Stimulated activated naive CD4-positive, alpha-beta T cell treated with Interleukin-2 at 50 U/mL for 16 hours (primary cell): ENCODE measurements at places on chromosomes 12 and 14.
A peak's percentile ranks its signal among the peaks of the same experiment; 100 is the strongest.

GRCh38 chr12:51821440-51822260 lies 26.9 kb downstream of the FIGNL2 start:
- DNase-seq, result peak; percentile 37

- no peak for DNase-seq
These were observed 22.0 kb upstream of the SEL1L start for GRCh38 chr14:81555684-81556083.

DNA sequence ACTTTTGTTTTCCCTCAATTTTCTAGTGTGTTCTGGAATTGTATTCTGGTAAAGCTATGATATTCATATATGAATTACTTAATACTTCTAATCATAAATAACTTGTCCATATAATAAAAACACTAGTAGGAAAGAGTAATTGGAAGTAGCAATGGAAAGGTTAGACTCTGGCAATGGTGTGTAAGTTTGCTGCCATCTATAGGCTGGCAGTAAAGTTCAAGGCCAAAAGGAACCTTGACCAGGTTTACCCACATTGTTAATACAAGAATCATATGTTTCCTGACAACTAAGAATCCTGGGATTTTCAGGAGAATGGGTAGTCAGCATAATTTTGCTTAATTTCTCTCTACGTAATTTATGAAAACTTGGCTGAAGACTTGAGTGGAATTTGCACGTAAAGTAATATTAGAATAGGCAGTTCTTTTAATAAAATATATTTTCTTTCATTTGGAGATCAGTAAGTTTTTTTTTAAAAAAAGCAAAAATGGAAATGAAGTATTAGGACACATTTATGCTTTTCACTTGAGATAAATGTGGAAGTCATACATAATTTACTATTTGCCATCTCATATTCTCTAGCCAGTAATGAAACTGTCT lies 926.7 kb downstream of the GALC start:
- no peak for DNase-seq

GRCh38 chr12:12428047-12428446 lies 71.2 kb downstream of the BORCS5 start:
- DNase-seq, result no peak

DNA sequence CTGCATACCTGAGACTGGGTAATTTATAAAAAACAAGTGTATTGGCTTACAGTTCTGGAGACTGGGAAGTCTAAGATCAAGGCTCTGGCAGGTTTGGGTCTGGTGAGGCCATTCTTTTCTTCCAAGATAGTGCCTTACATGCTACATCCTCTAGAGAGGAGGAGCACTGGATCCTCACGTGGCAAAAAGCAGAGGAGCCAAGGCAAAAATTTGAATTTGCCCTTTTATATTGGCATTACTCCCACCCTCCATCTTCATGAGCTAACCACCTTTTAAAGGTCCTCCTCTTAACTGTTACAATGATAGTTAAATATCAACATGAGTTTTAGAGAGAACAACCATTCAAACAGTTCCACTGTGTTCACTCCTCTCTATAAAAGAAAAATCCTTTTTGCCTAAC lies 286.3 kb upstream of the SEL1L start:
- no peak for DNase-seq

DNA sequence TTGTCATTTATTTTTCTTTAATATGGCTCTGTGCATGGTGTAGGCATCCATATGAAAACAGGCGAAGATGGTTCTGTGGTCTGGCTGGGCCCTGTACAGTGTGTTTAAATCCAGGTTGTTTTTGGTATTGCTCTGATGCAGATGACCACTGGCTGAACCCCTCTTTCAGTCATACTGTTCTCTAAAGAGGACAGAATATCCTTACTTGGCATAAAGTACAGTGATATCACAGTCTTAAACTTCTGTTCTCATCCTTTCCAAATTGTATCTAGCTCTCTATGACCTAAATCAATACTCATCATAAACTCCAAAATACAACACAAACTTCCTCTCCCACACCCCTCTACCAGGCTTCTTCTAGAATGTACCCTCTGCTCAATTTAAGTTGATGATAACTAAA lies 252.7 kb upstream of the FAR2 start:
- no peak for DNase-seq

DNA sequence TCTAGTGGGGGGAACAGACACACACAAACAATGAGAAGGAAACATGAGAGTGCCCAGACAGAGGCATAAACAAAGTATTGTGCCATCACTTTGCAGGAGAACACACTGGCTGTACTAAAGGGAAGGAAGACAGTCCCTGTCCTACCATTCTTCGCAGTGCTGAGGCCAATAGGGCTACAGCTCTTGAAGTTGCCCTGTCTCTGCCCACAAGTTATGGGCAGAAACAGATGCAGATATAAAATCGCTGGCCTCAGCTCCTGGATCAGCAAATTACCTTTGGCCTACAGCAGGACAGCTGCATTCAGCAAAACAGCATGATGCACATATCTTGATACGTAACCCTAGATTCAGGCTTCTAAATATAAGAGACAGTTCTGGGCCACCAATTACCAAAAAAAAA lies 23.0 kb upstream of the PRKAB1 start:
- no peak for DNase-seq

- DNase-seq, result no peak
These were observed 29.2 kb upstream of the DCN start for GRCh38 chr12:91211866-91212265.

DNA sequence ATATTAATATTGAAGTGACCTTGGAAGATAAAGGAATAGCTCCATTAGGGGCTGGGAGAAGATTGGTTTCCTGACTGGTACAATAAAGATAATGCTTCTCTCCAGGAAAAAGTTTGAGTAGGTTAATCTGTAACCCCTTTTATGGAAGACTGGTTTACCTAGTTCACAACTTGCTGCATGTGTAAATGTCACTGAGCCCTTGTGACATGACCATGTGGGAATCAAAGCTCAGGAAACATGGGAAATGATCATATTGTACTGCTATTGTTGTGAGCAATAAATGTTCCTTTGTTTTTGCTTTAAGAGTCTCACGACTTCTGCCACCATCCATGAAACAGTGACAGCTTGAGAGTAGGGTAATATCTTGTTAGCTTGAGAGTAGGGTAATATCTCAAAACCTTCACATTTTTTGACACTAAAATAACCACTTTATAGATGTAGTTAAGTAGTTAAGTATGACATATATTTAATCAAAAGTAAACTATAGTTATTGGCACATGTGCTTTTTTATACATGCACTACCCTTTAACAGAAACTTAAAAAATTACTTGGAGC lies 1338.6 kb downstream of the FSCB start:
- DNase-seq, result no peak

DNA sequence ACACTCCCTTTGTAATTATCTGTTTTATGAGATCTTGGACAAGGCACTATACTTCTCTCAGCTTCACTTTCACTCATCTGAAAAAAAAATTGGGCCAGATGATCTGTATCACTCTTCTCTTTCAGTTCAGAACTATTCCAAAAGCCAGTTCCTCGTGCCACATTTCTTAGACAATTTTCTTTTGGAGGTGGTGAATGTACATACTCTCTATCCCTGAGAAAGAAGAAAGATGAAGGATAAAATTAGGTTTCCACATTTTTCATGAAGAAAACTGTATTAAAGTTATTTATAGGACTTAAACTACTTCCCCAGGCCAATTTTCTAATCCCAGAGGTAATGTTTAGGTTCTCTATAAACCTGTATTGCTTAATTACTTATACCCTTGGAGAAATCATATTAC lies 171.6 kb downstream of the SLC6A15 start:
- no peak for DNase-seq

DNA sequence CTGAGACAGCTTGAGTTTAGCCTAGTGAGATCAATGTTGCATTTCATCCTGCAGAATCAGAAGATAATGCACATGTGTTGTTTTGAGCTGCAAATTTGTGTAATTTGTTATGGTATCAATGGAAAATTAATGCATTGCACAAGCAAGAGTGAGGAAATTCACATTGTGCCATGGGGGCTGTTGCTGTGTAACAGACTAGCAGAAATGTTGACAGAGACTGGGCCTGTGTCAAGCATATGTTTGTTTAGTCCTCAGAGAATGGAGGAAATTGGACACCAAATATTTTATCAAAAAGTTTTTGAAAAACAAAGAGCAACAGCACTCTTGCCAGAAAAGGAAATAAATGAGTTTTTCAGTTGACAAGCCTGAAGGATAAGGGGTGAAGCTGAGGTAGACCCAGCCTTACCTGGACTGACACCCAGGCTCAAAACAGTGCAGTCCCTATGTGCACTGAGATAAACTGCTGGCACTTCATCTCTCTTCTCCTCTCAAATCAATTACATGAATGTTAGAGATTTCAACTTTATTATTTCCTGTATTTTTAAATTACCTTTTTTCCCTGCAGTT lies 1150.0 kb downstream of the FSCB start:
- no peak for DNase-seq

- no peak for DNase-seq
These were observed 3.6 kb downstream of the SCAF11 start for GRCh38 chr12:45986641-45987339.

GRCh38 chr12:85733984-85734383 lies 102.2 kb downstream of the RASSF9 start:
- DNase-seq, result no peak

GRCh38 chr14:76643887-76644286 lies 117.4 kb upstream of the VASH1 start:
- no peak for DNase-seq

DNA sequence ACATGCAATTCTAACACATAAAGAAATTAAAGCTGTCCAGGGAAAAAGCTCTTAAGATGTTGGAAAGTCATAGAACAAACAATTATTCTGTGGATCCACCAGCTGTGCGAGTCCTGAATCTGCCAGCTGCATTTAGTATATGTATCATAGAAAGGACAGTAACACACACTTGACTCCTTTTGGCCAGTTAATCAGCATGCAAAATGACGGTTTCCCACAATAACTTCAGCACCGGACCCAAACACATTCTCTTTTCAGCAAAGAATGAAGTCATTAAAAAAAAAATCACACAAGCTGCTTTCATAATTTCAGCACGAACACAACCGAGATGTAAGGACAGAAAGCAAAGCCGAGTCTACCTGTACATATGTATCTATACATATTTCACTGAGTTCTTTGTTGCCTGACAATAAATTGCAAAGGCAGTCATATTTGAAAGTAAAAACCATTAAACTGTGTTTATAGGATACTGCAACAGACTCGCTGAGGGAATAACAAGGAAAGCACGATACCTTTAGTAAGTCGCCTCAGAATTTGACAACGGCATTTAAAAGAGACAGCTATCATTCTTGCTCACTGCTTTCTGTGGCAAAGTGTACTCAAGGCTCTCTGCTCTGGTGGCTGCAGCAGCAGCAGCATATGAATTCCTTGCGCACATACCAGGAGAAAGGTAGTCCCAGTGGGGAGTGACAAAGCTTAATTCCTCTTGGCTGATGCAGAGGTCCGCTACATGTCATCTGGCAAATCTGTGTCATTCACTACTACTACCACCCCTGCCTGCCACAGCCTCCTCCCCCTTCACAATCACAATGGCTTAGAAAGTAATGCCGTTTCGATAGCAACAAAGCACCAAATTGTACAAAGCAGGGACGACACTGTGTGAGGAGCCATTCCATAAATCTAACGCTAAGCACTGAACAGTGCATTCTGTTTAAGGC lies at the start of gene GRIP1:
Gene GRIP1 (minus strand): TSS at position 739 of the 938 bp plus-strand sequence. CDS start 172 bp downstream, at position 567.
- no peak for DNase-seq

- no peak for DNase-seq
These were observed 214.1 kb downstream of the ANO2 start for GRCh38 chr12:5730962-5731361.

GRCh38 chr12:57203201-57203600 lies 13.4 kb upstream of the NXPH4 start:
- no peak for DNase-seq

- peak; percentile 44 for DNase-seq
These were observed 13.0 kb downstream of the ZFP36L1 start for GRCh38 chr14:68779761-68780323.

- no peak for DNase-seq
These were observed 423.5 kb upstream of the SOX5 start for GRCh38 chr12:24373004-24373403.

DNA sequence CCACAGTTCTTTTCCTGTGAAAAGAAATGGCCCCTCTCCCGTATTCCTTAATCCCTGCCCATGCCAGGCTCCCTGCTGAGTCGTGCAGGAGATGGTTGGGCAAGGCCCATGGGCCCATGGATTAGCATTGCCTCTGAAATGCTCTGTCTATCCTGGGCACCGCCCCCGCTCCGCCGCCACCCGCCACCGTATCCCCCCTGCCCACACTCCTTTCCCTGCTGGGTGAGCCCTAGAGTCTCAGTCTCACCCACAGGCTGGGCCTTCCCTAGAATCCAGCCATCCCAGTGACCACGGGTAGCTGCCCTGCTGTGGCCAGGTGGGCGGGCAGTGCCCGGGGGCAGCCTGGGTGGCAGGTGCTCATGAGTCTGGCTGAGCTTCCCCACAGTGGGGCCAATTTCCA lies 50.6 kb downstream of the TSPAN11 start:
- no peak for DNase-seq

DNA sequence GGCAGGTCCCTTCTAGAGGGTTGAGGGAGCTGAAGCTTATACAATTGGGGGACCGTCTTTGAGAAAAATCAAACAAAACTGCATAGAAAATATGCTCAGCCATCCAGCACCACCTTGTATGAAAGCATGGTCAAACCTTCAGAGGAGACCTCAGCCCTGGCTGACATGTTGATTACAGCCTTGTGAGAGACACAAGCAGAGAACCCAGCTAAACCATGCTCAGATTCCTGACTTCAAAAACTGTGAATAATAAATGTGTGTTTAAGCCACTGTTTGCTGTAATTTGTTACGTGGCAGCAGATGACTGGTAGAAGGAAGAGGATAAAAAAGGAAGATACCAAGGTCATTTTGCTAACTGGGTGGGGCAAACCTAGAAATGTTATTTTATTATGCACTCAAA lies 115.7 kb downstream of the NUAK1 start:
- DNase-seq, result no peak

- DNase-seq, result no peak
These were observed 3.5 kb upstream of the PTPRO start for GRCh38 chr12:15318841-15319240.

- DNase-seq, result no peak
These were observed 158.9 kb upstream of the PLEKHA5 start for GRCh38 chr12:18970603-18971002.
